ENCODE measurements at places on chromosomes 1 and 21.

DNA sequence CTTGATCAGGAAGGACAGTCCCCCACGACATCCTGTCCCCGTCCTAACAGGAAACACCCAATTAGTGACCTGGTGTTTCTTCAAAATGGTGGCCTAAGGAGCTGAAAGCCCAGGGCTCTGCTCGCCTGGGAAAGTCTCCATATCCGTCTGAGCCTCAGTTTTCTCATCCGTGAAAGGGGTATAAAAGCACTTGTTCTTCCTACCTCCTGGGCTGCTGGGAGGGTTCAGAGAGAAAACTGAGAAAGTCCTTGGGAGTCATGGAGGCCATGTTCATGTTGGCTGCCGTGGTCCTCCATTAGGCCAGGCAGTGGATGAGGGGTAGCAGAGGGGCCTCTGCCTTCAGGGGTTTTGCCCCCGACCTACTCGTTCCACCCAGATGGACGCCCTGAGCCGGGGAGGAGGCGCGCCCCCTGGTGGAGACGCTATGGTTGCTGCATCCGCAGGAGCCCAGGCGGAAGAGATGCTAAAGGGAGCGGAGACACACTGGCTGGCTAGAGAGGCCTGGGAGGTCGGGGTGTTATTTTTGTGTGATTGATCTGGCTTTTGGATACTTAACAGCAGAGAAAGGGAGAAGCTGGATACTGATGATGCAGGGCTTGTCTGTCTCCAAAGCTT lies 113.5 kb downstream of the PRDM2 start:
- DNase-seq, result peak; percentile 15

DNA sequence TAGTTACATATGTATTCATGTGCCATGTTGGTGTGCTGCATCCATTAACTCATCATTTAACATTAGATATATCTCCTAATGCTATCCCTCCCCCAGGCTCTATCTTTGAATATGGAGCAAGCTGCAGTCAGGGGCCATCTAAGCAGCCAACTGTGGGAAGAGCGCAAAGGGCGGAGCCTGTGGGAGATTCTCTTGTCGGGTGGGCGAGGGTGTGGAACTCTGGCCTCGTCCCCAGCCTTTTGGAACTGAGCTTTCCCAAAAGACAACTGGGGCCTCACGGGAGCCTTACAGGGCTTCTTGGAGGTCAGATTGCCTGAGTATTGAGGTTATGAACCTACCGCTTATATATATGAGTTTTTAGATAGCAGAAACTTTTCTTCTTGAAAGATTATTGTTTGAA lies 117.2 kb downstream of the HHAT start:
- DNase-seq, result no peak

DNA sequence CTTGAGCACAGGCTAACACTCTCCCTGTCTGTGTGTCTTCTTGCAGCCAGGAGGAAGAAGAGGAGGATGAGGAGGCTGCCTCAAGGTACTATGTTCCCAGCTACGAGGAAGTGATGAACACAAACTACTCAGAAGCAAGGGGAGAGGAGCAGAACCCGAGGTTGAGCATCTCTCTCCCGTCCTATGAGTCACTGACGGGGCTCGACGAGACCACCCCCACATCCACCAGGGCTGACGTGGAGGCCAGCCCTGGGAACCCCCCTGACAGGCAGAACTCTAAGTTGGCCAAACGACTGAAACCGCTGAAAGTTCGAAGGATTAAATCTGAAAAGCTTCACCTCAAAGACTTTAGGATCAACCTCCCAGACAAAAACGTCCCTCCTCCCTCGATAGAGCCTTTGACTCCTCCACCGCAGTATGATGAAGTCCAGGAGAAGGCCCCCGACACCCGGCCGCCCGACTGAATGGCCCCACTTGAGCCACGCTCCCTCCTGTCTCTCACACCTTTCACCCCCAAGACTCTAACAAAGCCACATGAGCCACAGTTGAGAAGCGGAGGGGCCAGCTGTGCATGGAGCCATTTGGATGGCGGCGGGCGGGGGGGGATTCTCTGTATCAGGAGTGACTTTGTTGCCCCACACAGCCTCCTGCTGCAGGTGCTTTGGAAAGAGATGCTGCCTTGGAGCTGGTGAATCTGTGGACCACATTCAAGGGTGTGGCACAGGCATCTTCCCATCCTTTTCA lies 27.6 kb upstream of the FHAD1 start:
- DNase-seq, result no peak

GRCh38 chr1:187070076-187070475 lies 241.3 kb downstream of the PLA2G4A start:
- DNase-seq, result no peak

GRCh38 chr21:40146216-40146837 lies 279.1 kb downstream of the PCP4 start:
- DNase-seq, result no peak

GRCh38 chr1:192974701-192975100 lies 84.5 kb downstream of the UCHL5 start:
- no peak for DNase-seq

GRCh38 chr1:3762151-3762872 lies 10.1 kb downstream of the CCDC27 start:
- no peak for DNase-seq

- no peak for DNase-seq
Measured at GRCh38 chr1:228408869-228409805, 2.5 kb upstream of the TRIM11 start.

- no peak for DNase-seq
Measured at GRCh38 chr1:226666164-226666506, 72.9 kb downstream of the ITPKB start.

DNA sequence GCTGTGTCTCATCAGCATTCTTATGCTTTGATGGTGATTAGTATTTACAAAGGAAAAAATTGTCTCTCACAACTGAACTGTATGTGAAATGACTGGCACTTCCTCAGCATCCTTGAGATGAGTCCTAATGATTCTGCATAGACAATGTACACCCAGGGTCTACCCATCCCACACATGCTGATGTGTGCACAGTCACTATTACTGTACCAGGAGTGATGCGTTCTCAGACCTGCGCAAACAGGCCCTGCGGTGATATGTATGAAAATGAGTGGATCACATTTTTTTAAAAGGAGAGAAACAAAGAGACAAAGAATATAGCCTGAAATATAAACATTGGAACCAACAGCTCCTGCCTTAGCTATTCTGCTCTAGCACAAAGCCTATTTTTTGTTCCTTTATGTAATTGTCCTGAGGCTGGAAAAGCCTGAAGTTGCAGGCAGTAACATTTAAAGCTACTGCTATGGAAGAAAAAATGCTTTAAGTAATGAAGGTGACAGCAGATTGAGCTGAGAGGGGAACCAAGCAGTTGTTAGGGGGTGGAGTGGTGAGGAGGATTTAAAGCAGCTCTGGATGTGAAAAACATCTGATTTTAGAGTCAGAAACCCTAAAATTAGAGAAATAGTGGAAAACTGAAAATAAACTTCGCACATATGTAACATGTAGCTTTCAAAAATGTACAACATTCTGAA lies 5.5 kb downstream of the RCAN1 start:
- DNase-seq, result no peak

DNA sequence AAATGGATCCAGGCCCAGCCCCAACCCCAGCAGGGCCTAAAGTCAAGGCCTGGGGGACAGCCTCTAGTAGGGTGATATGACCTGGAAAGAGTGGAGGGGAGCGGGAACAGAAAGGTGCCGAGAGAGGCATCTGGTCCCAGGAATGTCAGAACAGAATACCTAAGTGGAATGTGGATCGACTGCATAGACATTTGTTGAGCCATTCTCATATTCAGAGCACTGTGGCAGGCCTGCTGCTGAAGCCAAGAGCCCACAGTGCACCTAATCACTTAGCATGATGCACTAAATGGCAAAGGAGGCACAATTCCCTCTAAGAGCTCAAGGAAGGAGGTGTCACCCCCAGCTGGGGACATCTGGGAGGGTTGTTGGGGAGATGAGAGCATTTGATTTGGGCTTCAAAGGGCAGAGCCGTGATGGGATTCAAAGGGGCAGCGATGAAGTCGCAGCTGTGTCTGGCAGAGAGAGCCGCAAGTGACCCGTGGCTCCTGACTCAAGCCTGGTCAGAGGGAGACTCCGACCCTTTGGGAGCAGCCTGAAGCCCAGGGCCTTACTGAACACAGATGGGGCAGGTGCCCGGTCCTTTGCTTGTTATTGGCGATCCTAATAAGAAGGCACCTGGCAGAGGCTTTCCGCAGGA lies 8.6 kb upstream of the PKP1 start:
- DNase-seq, result no peak

DNA sequence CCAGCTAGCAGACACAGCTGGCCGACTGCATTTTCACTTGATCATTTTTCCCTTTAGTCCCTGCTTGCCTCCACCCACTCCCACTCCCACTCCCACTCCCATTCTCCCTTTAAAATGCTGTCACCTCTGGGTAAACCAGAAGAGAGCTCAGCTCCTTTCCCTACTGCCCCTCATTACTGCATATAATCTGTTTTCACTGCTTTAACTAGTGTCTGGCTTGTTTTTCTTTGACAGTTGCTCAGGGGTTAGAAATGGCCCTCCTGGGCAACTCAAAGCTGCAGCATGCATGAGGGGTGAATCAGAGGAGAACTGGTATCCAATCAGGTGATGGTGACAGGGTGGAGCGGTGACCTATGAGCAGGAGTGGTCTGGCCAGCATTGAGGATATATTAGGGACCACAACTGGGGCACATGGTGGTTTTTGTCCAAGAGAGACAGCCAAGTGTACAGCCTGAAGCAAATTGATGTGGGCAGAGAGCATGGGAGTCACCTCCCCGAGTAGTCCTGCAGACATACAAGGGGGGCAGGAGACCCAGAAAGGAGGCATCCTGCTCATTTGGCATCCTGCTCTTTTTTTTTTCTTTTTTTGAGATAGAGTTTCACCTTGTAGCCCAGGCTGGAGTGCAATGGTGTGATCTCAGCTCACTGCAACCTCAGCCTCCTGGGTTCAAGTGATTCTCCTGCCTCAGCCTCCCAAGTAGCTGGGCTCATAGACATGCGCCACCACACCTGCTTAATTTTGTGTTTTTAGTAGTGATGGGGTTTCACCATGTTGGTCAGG lies 42.6 kb upstream of the SRSF10 start:
- no peak for DNase-seq
